ENCODE measurements at places on chromosomes 11 and 22.

DNA sequence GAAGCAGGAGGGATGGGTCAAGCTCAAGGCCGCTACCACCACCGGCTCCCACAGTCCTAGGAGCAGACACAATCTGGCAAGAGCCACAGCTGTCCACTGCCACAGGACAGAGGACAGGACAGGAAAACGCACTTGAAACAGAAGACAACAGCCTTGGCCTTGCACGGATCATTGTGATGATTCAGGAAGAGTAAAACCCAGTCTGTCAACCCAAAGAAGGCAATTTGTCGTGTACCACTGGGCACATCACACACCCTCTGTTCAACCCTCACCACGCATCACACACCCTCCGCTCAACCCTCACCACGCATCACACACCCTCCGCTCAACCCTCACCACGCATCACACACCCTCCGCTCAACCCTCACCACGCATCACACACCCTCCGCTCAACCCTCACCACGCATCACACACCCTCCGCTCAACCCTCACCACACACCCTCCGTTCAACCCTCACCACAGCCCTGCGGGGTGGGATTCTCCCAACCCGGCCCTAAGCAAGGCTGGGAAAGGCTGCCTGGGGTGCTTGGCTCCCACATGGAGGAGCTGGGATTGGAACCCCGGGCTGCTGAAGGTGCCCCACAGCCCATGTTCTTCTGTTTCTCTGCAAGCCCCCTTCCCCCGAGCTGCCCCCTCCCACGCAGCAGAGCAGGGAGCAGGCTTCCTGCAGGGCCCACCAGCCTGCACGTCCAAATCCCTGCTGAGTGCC, 11.3 kb upstream of the CDC42BPG start:
- DNase-seq, result no peak

- no peak for DNase-seq
These were observed 36.3 kb downstream of the BCR start for GRCh38 chr22:23216461-23217170.

GRCh38 chr11:117572129-117572528, 224.9 kb downstream of the DSCAML1 start:
- DNase-seq, result no peak

DNA sequence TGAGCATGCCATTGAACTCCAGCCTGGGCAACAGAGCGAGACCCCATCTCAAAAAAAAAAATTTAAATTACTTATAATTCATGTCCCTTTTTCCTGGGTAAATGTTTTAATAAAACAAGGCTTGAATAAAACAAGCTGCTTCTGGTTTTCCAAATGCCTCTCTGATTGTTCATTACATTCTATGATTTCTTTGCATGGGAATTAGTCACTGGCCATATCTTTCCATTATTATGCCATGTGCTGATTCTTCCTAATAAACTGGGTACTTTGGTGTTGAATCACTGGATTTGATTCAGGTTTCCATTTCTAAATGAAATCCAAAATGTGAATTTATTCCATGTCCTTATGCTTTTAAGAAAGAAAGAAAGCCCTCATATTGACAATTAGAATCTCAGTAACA, 42.6 kb downstream of the ZNF215 start:
- DNase-seq, result no peak

- DNase-seq, result no peak
These were observed 95.9 kb upstream of the DDI1 start for GRCh38 chr11:103940551-103940950.

- DNase-seq, result no peak
These were observed 133.7 kb downstream of the CTTN start for GRCh38 chr11:70532066-70532440.

GRCh38 chr11:111513240-111513605, 1.0 kb upstream of the BTG4 start:
- no peak for DNase-seq

GRCh38 chr22:47544696-47545095, 782.2 kb downstream of the TBC1D22A start:
- no peak for DNase-seq

DNA sequence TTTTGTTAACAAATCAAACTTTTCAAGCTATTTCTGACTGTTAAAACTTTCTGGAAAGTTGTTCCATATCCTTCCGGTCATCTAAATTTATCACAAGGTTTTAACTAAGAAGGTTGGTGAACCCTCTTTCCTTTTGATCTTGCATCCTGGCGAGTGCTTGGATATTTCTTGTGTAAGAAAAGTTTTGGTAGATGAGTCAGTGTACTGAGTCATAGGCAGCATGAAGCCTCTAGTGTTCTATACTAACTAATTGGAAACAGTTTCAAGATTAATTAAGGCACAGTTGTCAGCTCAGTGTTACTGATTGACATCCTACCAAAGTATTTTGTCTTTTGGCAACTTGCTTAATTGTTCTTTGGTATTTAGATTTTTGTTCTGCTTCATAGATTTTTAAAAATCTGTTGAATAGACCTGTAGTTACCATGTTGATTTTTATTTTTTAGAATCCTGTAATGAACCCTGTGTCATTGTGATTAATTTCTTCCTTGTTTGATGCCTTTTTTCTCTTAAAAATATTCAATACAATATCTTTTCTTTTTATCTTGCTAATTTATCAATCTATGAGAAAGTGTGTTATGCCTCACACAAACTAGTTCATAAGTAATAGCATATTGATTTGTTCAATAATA, 38.0 kb downstream of the METTL15 start:
- DNase-seq, result no peak

- no peak for DNase-seq
These were observed 14.4 kb downstream of the MUC15 start for GRCh38 chr11:26557666-26558065.

- DNase-seq, result no peak
These were observed 32.9 kb downstream of the PPME1 start for GRCh38 chr11:74203966-74204365.

DNA sequence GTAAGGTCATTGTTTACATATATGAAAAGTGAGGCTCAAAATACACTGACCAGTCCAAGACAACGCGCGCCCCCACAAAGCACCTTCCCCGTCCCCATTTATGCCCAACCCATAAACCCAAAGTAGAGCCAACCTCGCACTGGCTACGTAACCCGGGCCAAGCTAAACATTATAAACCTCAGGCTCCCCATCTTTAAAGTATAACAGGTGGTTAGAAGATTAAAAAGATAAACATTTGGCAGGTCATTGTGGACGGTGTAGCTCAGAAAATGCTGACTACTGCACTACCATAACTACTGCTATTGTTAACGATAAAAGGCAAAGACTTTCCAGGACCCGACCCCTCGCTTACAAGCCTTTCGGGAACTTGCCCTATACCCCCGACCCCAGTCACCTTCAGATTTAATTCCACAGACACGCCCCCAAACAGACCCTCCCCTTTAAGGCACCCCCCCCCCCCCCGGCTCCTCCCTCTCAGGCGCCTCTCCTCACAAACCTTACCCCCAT, 470 bp downstream of the NUMA1 start:
- DNase-seq, result no peak

DNA sequence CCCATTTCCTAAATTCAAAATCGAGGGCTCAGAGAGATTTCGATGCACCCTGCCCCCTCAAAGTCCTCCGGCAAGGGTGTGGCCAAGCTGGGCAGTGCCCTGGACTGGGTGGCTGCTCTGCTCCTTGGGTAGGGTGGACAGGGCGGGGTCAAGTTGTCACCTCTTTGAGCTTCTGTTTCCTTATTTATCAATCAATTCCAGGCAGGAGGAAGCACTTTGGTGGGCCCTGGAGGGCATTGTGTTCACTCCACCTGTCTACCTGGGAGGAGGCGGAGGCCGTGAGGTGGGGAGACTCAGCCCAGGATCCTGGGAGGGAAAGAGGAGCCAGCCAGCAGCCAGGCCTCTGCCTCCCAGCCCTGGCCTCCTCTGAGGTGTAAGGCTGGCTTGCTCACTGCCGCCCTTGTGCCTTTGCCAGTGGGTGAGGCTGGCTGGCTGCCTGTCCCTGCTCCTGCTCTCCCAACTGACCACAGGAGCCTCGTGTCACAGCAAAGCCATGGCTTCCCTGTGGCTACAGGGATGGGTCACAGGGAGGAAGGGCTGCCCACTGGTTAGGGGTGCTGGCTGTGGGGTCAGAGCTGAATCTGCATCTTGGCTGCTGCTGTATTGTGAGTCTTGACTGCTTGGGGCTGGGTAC, 25.5 kb upstream of the SHISAL1 start:
- no peak for DNase-seq

- no peak for DNase-seq
These were observed 75.3 kb downstream of the PDE2A start for GRCh38 chr11:72598906-72599305.

DNA sequence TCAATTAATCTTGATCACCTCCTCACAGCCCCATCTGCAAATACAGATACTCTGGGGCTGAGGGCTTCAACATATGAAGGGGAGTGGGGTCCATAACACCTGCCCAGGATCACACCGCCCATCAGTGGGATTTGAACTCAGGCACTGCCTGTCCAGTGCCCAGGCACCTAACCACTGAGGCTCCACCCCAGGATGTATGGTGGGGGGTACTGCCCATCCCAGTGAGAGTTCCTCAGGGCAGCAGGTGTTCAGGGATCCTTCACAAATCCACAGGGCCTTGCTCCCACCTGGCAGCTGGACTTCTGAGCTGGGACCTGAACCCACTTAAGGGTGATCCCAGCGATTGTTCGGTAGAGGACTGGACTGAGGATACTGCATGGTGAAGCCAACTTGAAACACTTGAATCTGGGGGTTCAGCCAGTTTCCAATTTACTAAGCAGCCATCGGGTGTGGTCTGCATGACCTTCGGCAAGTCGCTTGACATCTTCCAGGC, 33.3 kb downstream of the PRDM11 start:
- DNase-seq, result no peak

DNA sequence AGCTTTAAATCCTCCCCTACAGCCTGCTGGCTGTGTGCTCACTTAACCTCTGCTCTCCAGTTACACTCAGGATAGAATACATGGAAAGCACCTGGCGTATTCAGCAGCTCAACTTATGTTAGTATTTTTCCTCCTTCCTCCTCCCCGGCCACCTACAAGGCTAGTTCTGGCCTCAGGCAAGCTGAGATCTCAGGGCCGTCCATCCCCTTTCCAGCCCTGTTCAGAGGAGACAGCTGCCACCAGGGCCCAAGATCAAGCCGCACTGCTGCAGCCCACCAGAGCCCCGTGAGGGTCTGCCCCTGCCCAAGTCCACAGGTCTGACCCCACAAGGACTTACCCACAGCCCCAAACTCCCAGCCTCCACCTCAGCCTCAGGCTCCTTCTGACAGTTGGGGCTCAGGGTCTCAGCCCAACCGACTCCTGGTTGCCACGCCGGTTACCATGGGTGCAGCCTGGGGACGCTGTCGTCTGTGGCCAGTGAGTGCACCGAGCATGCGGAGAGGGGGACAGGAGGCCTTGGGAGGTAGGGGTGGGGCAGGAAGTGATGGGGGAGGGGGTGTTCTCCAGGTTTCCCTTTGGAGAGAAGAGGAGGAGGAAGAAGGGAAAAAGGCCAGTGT, at the start of gene C11orf16:
Gene C11orf16, minus strand, starts transcription at position 384 of the 617 bp plus-strand sequence. CDS start 639 bp downstream, outside the sequence.
- no peak for DNase-seq

- no peak for DNase-seq
These were observed 13.0 kb downstream of the JHY start for GRCh38 chr11:122895563-122895962.

Measured in activated CD8-positive, alpha-beta memory T cell treated with anti-CD3 and anti-CD28 coated beads for 1 hour (primary cell).